ENCODE measurements at places on chromosomes 7 and 10.

DNA sequence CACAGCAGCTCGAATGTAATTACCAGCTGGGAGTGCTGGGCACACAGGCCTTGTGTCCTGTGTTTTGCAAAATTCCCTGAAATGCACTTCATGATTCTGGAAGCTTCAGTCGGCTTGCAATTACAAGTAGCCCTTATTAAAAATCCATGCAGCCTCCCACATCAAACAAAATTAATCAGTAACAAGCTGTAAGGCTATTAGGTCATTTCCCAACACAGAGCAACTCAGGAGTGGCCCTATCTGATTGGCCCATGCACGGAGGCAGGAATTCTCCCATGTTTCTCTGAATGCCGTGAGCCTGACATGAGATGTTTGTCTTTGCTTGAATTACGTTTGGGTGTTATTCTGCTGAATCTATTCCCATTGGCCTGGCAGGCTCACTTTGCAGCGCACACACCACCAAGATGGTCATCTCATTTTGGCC lies 36.9 kb downstream of the FOXL3 start:
- no peak for DNase-seq

GRCh38 chr10:97743169-97743943 lies 6.4 kb downstream of the ZFYVE27 start:
- no peak for DNase-seq

DNA sequence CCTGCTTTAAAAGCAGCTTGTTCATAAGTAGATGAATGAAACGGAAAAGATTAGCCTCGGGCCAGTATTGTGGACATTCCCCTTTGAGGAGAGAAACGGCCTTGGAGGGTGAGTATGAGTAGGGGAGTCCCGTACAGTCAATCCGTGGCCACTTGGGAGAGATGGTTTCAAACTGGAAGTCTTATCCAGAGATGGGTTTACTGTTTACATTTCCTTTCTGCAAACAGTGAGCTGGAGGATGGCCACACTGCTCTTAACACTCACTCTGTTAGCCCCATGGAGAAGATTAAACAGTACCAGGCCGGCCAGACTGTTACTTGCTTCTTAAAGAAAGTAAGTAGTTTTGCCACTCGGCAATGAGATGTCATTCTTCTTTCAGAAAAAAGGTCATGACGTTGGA lies 20.3 kb downstream of the CALHM2 start:
- DNase-seq: no peak

DNA sequence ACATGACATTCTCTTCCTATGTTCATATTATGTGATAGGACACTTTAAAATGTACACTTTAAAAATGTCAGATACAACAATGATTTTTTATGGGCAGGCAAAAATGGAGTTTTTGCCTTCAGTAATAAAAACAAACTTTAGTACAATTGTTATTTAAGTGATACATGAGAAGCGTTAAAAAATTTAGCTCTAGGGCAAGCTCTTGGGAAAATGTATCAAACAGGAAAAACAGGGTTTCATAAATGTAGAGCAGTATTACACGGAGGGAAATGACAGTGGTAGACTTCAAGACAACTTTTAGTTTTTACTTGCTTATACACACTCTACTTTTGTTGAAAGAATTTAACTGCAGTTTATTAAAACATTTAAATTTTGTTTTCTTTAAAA lies 1.5 kb downstream of the FHIP2A start:
- peak; percentile 31 for DNase-seq

DNA sequence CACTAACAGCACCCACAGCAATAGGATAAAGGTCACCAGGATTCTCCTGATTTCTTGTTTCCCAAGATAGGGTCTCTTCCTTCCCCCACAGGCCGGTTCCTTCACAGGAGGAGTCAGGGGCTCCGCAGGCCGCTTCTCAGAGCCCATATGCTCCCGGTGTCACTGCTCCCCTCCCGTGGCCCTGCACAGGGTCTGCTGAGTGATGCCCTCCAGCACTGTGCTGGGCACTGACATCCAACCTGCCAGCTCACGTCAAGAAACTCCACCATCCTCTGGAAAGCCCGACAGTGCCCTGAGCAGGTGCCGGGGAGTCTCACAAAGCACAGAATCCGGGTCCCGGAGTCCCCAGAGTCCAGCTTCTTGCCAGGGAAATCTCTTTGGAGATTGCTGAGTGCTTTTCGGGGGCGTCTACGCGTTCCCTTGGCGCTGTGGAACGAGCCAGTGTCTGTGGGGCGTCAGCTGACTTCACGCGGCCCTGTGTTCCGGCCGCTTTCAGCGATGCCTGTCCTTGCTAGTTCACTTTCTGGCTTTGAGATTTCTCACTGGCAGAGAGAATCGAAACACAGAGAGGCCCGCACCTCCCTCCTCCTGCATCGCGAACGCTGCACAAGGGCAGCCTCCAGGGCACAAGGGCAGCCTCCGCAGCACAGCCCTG lies 567.5 kb downstream of the DNAJB6 start:
- no peak for DNase-seq

DNA sequence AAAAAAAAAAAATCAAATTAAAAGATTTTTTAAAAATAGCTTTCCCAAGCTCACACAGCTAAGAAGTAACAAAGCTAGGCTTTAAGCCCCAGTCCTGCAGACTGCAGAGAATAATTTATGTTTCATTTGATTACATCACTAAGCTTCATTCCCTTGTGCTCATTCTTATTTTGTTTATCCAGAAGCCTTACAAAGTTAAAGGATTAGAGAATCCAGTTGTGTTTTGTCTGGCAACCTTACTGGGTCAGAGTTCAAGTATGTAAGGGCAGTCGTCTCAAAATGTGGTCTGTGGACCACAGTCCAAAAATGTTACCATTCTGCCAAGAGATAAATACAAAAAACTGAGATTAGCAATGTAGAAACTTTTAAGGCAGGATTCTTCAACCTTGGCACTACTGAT lies 32.1 kb upstream of the EZH2 start:
- DNase-seq: peak; percentile 63

DNA sequence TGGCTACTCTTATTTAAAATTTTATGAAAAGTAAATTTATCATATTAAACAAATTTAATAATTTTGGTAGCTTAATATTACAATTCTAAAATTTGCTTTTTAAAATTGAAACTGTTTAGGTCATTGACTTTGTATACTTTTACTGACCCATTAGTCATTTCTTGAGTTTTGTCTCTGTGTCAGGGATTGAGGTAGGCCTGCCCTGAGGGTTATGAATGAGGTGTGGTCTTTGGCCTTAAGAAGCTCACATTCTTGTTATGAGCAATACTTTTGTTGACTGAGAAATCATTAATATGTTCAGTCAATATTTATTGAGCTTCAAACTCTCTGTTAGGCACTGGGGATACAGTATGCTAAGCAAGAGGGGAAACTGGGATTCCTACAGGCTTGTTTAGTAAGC lies 47.0 kb upstream of the RPA3 start:
- DNase-seq: no peak

DNA sequence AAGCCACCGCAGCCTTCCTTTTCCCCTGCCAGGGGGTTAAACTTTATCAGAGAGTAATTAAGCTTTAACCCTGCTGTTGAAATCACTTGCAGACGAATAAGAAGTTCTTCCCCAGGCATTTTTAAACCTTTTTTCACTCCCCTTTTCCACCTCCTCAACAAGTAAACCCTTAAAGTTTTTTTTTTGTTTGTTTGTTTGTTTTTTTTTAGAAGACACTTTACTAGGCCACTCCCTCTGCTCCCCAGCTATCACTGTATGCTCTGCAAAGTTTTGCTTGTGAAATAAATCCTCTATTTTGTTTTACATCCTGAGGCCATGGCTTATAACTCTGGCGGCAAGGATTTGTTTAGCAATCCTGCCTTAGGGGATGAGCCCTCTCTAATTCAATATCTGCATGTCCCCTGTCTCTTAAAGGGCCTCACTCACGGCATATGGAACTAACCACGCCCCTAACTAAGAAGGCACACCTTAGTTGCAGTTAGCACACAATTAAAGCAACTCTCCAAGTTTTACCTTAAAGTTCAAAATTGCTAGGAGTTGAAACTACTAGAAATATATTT lies 1354.7 kb upstream of the LRRTM3 start:
- DNase-seq: no peak

GRCh38 chr10:15748126-15748525 lies 28.4 kb upstream of the ITGA8 start:
- no peak for DNase-seq

GRCh38 chr7:101935521-101936141 lies 118.2 kb downstream of the CUX1 start:
- no peak for DNase-seq

GRCh38 chr10:18236756-18237155 lies 96.5 kb downstream of the CACNB2 start:
- no peak for DNase-seq

DNA sequence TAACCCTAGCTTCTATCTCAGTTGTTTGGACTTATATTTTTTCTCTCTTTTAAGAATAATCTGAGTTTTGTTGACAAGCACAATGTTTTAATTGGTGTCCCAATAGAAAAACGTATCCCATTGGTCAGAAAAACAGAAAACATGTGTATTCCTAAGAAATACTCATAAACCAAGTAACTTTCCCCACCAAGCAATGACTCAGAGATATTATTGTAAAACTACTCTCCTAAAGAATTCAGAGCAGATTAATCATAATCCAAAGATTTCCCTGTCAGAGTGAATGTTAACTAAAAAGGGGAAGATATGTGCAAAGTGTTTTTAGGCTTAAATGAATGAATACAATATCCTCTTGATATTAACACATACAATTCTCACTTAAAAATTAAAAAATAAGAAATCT lies 29.4 kb upstream of the MBL2 start:
- DNase-seq: no peak

DNA sequence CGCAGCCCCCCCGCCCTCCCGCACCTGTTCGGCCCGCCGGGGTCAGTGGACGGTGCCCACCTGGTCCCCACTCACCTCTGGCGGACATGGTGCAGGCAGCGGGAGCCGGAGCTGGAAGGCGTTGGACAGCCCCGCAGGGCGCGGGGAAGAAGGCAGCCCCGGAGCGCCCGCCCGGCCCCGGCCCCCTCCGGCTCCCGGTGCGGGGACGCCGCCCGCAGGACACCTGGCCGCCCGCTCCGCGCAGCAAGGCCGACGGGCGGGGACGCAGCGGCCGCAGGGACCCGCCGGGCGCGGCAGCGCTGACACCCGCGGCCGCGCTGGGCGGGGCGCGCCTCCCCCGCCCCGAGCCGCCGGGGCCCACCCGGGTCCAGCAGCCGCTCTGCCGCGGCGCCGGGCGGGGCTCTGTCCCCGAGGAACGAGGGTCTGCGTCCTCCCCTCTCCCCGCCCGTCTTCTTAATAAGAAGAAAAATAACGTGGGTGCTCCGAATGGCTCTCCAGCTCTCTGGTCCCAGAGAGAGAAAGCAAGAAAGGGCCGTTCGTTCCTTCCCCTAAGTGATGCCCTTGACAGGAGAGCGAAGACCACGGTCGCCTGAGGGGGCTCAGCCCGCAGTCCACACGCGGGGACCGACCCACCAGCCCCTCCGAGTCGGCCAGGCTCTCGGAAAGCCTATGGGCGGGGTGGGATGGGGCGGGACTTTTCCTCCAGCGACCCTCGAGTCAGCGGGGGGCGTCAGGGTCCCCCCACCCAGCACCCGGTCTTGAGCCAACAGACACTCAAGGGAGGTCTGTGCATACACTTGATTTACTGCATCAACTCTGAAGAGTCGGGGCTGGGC lies 53.4 kb upstream of the FHIP2A start:
- DNase-seq: no peak

DNA sequence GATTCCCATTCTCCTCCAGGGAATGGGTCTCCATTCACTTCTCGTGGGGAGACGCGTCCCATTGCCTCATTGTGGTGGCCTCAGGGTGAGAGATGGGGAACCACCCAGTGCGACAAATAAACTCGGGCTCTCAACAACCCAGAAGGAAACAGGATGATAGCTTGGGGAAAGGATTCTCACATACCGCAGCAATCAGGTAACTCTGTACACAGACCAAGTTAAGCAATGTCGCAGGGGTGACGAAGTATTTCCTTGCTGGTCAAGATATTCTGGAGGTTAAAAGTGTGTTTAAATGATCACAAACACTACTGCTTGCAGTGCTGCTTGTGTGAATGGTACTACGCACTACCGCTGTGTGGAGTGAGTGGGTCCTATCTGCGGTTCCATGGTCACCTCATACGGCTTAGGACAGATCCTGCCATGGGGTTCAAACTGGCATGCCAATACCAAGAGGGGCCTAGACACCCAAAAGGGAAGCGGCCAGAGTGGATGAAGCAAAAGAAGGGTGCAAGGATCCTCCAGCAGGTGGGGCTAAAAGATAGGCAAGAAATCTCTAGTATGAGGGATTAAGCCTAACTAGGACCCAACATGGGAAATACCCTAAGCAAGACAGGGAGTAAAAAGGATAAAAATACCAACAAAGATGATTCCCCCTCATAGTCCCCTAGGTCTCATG lies 143.8 kb upstream of the TMEM106B start:
- DNase-seq: peak; percentile 48

DNA sequence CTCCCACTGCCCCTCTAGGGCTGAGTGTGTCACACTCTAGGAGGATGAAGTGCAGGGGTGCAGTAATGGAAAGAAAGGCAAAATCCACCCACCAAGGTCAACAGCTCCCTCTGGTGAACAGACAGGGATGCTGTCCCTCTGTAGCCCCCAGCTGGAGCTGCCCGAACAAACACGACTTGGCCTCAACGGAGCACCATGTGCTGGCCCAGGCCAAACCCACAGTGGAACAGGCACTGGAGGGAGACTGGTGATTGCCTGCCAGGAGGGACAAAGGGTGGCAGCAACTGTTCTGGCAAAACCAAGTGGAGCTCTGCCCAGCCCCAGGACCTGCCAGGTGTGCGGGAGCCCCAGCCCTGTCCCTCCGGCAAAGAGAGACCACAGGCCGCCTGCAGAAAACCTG lies 20.7 kb downstream of the PDIA4 start:
- no peak for DNase-seq

- DNase-seq: no peak
These were observed 92.5 kb downstream of the SORCS1 start for GRCh38 chr10:107072028-107072427.

DNA sequence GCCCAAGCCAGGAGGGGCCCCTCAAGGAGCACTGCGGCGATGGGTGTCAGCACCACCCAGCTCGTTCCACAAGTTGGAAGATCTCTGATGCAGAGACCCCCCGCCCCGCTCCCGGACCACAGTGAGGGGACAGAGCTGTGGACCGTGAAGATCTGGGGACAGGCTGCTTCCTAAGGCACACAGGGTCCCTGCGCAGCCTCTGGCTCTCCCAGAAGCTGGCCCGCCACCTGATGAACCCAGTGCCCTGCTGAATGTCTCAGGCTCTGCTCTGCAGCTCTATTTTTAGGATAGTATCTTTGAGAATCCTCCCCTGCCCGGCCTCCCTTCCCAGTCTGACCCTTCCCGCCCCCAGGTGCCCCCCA lies 29.7 kb downstream of the GBX1 start:
- no peak for DNase-seq

DNA sequence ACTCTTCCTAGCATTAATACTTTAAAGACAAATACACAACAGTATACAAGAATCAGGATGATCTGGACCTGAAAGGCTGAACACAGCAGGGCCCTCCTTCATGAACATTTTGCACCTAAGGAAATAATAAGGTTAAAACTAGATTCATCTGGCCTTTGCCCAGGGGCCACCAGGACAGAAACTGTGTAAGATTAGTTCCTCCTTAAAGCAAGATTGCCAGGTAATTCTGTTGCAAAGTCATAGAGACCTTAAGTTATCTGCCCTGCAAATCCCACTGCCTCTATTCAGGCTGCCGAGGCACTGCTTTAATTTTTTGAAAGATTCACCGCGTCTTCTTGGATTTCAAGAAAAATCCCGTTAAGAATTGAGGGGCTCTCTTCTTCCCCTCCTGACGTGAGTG lies 1.6 kb upstream of the KIAA1217 start:
- no peak for DNase-seq

GRCh38 chr7:12719141-12719919 lies 31.9 kb downstream of the ARL4A start:
- DNase-seq: peak; percentile 92

- DNase-seq: no peak
These were observed 239.7 kb downstream of the SORCS3 start for GRCh38 chr10:104880624-104881398.

GRCh38 chr7:79652619-79653018 lies 199.2 kb upstream of the MAGI2 start:
- no peak for DNase-seq
